ENCODE measurements at places on chromosomes 1 and 21. TPM values are rescaled to one million over a fixed set of nuclear protein-coding genes. Genes with fewer than 3 reads are reported as not detected.

MARK1 gene
- not detected for polyA plus RNA-seq

TSPEAR gene
- not detected for polyA plus RNA-seq

CELF3 gene
- not detected for polyA plus RNA-seq

GPR37L1 gene
- not detected for polyA plus RNA-seq

CD5L gene
- polyA plus RNA-seq: not detected

- no peak for DNase-seq
These were observed 35.9 kb upstream of the NFASC start for GRCh38 chr1:204834752-204835151.

DNA sequence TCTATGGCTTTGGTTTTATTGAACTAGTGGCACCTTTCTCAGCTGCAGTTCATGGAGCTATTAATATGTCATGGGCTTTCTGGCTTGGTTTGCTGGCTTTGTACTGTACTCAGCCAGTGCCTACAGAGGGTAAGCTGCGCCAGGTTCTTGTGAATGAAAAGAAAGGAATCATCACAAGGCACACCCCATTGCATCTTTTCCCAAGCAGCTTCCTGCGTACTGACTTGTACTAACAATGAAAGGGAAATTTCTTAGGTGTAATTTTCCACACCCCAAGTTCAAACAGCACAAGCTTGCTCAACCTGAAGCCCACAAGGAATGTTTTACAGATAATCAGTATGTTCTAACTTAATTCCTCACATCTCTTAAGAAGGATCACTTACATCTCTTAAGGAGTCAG, 78.0 kb upstream of the TNFSF18 start:
- DNase-seq: no peak

GRCh38 chr1:211334986-211335385, 8.4 kb downstream of the TRAF5 start:
- no peak for DNase-seq

GRCh38 chr21:33136847-33137502, 67.0 kb downstream of the OLIG1 start:
- DNase-seq: no peak

- DNase-seq: no peak
These were observed 281.3 kb upstream of the C1orf105 start for GRCh38 chr1:172139196-172139595.

DNA sequence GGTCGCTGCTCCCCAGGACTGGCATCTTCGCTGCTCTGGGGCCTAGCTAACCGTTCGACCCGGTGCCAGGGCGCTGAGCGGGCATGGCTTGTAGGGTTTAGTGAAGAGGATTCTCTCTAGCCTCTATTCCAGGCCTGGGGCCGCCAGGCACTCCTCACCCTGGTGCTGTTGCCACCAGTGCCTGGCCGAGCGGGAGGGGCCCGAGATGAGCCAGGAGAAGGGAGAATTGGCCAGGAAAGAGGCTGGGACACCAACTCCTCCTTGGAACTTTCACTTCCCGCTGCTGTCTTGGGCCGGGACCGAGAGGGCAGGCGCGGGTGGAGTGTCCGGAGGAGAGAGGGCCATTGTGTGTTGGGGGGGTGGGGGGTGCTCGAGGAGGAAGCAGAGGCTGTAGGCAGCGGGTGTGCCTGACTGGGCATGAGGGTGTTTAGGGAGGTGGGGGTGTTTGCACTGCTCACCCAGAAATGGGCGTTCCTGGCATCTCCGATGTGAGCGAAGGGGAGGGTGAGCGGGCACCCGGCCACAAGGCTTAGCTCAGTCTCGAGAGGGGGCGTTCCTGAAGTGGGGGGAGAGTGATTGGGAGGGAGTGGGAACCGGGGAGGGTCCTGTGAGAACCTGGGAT, 772 bp downstream of the ADAM15 start:
- no peak for DNase-seq

DNA sequence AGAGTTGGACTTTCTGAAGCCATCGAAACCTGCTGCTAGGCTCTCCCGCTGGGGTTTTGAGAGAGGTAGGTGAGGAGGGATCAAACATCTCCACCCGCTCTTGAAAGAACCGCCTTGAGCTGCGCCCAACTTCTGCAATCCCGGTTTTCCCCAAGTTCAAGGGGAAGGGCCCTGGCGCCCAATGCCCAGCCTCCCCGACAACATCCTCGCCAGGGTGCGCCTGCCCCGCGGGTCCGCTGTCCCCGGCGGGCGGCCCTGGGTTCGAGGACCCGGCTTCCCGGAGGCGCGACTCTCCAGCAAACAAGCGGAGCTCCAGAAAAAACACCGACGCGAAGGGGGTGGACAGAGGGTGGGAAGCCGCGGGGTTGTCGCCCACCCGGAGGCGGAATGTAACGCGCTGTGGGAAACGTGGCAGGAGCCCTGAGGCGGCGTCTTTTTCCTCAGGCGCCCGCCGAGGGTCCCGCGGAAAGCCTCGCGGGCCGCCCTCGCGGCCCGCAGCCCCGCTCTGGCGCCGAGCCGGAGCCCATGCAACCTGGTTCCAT, 607 bp downstream of the BTG3 start:
- no peak for DNase-seq

- DNase-seq: no peak
These were observed 678 bp upstream of the PTTG1IP start for GRCh38 chr21:44874240-44874496.

GRCh38 chr21:43853851-43854772, 10.9 kb upstream of the AGPAT3 start:
- DNase-seq: no peak

DNA sequence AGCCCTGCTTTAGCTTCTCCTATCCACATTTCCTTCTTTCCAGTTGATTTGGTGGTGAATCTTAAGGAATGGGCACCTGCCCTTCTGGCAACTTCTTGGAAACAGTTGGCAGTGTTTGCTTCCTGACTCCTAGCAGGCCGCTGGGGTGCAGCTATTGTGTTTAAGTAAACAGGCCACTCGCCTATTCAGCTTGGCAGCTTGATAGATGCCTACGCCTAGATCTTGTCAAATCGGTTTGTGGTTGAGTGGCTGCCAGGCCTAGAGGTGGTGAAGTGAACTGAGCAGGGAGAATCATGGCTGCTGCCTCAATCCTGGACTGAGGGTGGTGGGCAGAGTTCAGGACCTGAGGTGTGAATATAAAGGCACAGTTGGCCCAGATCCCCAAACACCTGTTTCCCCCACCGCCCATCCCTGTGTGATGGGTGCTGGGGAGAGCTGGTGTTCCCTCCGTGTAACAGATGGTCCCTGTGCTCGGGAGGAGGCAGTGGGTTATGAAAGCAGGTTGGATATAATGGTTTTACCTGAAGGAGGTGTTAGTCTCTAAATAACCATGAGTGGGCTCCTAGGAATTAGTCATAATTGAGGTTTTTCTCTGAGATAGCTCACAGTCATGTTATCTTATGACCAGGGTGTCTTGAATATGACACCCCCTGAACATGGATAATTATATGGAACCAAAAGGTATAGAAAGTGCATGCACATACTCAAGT, 940 bp upstream of the PLA2G2C start:
- no peak for DNase-seq

DNA sequence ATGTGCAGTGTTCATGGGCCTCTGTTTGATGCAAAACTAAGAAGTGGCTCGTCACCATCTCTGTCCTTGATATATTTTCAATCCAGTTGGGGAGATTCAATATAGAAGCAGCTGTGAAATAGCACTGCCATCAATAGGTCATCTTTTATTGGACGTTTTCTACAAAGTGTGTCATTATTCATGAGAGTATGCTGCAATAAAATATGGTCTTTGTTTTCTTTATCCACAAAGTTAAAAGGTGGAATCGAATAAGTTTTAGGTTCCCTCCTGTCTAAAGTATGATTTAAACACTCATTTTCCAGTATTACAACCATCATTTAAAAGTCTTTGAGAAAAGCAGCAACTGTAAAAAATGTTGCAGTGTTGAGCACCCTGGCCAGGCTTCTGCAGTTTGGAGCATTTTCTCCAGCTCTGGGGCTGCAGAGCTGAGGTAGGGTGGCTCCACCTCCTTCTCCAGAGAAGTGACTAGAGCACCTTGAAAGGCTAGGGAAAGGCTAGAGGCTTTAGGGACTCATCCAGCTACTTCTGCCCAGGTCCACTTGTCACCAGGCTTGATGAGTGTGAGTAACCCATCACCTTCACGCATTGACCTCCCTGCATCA, 56.5 kb upstream of the DNAH14 start:
- no peak for DNase-seq
